Stromal cell of bone marrow (primary cell): ENCODE measurements at places on chromosomes 16 and 17.

DNA sequence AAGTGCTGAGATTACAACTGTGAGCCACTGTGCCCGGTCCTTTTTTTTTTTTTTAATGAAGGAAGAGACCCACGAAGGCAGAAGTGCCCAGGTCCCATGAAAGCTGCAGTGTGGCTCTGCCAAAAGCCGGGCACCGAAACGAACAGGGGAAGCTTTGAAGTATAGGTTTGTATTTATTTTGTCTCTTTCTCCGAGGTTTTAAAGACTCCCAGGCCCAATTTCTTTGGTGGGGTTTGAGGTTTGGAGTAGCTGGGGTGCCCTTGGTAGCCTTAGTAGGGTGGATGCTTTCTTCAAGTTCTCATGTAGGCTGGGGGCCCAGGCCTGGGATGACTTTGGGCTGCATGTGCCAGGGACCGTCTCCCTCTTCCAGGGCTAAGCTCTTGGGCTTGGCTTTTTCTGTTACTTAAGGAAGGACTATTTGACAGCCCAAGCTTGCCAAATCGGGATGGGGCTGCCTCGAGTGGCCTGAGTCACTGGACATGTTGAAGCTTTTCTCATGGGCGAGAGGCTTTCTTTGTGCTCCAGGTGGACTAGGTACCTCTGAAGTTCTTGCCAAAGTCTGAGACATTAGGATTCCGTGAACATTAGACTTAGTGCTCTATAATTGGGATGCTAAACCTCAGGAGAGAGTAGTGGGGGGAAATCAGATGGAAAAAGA, 66.3 kb downstream of the WIPI1 start:
- DNase-seq = no peak

- no peak for DNase-seq
These were observed 335.7 kb downstream of the GRIN2A start for GRCh38 chr16:9846362-9847099.

DNA sequence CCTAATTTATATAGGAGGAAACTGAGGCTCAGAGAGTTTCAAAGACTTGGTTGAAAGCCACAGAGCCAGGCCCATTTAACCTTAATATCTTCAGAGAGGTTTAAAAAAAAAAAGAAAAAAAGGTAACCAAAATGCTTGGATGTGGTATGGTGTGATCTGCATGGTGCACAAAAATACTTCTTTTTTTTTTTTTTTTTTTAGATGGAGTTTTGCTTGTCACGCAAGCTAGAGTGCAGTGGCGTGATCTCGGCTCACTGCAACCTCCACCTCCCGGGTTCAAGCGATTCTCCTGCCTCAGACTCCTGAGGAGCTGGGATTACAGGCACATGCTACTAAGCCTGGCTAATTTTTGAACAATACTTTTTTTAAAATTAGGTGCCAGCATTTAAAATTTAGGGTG, 101.8 kb downstream of the XYLT1 start:
- no peak for DNase-seq

DNA sequence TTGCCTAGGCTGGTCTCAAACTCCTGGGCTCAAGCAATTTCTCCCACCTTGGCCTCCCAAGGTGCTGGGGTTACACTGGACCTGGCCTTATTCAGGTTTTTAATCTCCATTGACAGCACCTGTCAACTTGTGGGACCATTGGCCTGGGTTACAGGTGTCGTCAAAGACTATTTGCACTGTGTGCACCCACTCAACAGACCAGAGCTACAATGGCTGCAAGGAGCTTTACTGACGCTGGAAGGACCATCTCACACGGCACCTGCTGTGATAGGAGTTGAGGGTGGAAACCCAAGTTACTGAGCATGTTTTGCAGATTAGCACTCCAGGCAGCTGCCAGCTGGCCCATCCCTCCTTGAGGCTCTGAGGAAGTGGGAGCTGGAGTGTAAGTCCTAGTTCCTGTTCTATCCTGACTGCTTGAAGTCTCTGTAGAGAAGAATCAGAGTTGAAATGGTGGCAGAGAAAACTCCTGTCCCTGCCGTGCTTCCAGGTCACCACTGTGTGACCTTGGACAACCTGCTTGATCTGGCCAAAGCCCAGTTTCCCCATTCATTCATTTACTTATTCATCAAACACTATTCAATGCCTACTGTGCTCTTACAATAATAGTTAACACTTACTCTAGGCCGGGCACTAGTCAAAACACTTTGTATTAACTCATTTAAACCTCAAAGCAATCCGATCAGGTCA, 42.4 kb upstream of the LONP2 start:
- no peak for DNase-seq

GRCh38 chr17:68776451-68776850, 175.3 kb upstream of the FAM20A start:
- DNase-seq = no peak

DNA sequence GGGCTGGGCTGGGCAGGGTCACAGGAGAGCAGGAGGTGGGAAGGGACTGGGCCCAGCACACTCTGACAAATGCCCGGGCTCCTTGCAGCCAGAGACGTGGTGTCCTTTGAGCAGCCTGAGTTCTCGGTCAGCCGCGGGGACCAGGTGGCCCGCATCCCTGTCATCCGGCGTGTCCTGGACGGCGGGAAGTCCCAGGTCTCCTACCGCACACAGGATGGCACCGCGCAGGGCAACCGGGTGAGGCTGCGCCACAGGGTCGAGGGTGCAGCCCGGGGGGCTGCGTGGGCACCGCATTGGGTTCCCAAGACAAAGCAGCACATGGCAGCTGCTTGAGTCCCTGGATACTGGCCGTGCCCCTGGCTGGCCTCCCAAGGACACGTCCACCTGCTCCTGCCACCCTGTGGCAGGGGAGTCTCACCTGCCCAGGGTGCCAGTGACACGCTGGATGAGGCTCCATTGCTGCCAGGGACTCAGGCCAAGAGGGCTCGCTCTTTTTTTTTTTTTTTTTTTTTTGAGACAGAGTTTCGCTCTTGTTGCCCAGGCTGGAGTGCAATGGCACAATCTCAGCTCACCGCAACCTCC, 21.3 kb downstream of the GALK1 start:
- no peak for DNase-seq

DNA sequence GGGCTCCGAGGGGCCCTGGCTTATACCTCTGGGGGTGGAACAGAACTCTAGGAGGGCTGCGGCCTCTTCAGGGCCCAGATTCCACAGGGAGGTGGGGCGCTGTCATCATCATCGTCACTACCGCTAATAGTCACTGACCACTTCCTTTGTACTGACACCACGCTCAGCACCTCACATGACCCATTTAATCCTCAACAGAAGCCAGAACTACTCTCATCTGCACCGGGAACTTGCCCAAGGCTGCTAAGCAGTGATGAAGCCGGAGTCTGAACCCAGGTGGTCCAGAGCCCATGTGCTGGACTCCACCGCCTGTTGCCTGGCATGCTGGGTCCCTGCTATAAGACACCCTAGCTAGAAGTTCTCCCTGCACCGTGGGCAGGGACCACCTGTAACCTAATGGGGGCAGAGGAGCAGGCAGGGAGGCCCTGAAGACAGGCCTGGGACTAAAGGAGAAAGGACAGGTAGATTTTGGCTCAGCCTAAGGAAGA, 12.0 kb downstream of the UNC13D start:
- peak; percentile 72 for DNase-seq

- no peak for DNase-seq
These were observed 61.5 kb downstream of the RBFOX3 start for GRCh38 chr17:79549141-79549915.

DNA sequence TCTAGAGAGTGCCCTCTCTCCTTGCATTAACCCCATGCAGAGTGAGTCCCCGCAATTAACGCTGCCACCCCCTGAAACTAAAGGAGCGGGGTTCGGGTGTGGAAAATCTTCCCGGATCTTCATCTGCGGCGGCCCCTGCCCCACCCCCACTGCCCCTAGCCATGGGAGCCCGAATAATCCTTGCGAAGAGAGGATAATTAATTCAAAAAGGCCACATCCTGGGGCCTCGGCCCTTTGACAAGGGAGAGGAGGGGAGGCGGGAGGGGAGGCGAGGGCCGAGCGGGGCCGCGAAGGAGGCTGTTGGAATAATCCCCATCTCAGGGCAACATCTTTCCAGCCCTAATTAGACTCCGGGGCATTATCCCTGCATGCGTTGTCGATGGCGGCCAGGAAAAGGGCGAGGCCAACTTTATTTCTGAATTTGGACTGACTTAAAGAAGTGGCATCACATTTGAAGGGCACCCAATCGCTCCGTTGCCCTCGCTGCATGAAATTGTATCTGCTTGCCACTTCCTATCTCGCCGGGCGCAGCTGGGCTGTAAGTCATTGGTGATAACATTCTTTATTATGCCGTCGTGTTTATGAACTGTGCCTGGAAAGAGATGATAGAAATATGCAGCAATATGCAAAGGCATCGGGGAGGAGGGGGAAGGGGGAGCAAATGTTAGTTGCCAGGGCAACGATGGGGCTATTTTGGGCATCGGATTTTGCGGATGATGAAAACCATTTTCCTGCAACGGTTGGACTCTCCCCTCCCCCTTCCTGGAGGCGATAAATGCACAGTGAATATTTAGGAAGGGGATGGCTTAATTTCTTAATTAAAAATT, 387.1 kb upstream of the TNRC6C start:
- no peak for DNase-seq

GRCh38 chr16:3413730-3414379, 12.8 kb downstream of the ZNF174 start:
- DNase-seq = no peak

DNA sequence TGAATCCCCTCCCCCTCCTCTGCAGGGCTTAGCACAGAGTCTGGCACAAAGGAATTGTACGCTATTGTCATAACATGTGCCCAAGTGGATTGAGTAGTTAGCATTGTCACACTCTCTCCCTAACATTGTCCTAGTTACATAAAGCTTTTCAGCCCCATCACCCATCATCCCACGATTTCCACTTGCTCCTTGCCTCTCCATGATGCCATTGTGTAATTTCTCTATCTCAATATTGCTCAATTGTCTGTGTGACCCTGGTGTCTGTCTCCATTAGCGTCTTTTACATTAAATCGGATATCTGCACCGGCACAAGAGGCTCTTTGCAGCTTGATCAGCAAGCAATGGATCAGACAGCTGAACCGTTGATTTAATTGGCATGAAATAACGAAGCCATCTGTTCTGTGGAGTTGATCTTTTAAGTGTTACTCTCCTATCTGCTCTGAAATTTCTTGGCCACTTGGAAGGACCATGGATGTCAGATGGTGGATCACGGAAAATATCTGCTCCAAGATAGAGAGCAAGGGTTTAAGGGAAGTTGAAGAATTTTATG, 77.0 kb upstream of the HS3ST4 start:
- DNase-seq = no peak

- DNase-seq = no peak
These were observed 6.8 kb upstream of the SULT1A1 start for GRCh38 chr16:28616636-28617035.
